ENCODE measurements at places on chromosomes 5 and 9.

DNA sequence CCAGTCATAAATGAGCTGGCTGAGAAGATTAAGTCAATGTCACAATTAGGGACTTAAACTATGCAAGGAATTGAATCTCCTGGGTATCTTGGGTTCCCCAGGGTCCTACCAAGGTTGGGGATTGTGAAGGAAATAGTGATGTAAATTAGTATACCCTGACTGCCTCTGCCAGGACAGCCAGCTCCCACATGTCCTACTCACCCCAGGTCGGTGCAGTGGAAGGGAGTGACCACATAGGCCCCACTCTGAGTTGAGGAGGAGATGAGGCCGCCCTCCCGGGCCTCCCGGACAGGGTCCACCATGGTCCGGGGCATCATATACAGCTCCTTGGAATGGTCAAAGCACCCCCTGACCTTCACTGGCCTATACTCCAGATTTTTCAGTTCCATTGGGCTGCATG lies 2.7 kb downstream of the SURF1 start:
- no peak for DNase-seq

DNA sequence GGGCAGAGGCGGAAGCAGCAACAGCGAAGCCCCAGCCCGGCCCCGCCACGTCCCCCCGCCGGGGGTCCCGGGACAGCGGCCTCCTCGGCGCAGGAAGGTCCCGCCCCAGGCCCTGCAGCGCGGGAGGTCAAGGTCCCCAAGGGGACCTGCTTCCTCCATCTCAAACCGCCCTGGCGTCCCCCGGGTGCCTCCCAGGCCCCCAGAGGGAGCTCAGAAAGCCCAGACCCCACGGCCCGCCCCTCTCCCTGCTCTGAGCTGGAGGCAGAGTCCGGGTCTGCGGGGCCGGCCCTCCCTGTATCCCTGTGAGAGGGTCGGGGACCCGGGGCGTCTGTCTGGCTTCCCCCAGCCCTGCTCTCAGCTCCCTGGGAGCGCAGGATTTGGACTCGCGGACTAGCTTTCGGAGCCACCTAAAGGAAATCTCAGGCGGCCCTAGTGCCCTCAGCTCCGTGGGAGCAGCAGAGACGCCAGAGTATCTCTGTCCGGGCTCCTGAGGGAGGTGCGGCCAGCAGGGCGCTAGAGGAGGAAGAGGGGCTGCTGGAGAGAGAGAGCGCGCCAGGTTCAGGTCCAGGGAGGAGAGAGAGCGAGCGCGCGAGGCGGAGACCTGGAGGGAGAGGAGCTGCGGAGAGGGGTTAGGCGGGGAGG lies 30.7 kb downstream of the EXOC3 start:
- peak; percentile 73 for DNase-seq

- peak; percentile 80 for DNase-seq
These were observed 483 bp downstream of the G3BP1 start for GRCh38 chr5:151772029-151772845.

- DNase-seq, result no peak
These were observed 450.0 kb downstream of the TLE1 start for GRCh38 chr9:81239388-81239787.

GRCh38 chr5:56585461-56585860 lies 229.9 kb upstream of the MAP3K1 start:
- no peak for DNase-seq

DNA sequence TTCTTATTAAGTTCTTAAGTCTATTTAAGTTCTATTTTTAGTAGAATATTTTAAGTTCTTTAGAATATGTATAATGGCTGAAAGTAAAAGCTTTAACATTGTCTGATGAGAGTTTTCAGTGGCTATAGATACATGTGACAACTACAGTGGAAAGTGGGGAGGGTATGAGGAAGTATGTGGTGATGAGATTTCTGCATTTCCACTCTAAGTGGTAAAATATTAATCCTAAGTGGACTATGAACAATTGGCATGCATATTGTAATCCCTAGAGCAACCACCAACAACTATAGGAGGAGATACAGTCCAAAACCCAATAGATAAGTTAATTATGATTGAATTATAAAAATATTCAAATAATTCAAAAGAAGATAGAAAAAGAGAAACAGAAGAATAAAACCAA lies 183.6 kb downstream of the GADD45G start:
- no peak for DNase-seq

DNA sequence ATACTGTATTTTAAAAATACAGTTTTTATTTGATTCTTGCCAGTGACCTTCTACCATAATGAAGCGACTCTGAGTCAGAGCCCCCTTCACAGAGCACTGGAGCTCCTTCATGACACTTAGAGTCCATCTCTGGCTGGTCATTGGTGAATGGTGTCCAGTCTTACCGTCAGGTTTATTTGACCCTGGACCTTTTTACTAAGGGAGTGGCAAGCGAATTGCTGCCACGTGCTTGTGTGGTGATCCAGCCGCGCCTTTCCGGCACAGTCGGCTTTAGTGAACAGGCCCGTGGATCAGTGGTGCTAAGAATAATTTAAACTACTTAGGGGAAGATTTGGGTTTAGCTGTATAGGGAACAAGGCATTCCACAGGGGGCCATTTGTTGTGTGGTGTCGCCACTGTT lies 48.5 kb downstream of the PRRC2B start:
- DNase-seq, result peak; percentile 28

Measured in activated effector memory CD4-positive, alpha-beta T cell treated with anti-CD3 and anti-CD28 coated beads, Interleukin-2, amount 50 U/mL, for 16 hours (primary cell).